ENCODE measurements at places on chromosomes 13 and 19. TPM values are rescaled to one million over a fixed set of nuclear protein-coding genes. Genes with fewer than 3 reads are reported as not detected.

DNA sequence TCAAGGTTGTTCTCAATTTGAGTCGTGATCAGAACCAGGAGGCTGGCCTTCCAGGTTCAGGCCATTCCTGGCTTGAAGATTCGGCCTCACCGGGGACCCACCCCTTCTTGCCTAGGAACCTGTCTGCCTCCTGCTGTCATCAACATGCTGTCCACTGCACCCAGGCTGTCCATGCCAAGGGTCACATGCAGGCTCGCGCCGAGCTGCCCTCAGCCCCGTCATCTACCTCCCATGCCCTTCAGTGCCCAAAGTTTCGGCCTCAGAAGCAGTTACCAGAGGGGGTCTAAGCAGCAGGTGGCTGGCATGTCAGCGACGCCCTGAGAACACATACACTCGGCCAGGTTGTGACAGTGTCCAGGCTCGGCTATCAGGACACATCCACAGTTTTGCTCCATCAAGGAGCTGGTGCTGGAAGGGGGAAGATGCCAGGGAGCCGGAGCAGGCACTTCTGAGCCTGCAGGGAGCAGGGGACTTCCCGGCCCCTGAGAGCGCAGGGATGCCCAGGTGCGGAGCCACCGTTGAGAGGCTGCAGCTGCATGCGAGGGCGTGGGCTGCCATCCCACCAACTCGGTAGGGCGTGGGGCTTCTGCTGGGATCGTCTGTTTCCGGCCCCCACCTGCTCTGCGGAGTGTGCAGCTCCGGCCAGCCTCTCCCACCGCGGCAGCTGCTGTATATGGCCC, 590.9 kb upstream of the SLITRK5 start:
- DNase-seq: no peak

Gene SIGLEC7
- not detected for total RNA-seq

Gene SRRM5
- not detected for total RNA-seq

DNA sequence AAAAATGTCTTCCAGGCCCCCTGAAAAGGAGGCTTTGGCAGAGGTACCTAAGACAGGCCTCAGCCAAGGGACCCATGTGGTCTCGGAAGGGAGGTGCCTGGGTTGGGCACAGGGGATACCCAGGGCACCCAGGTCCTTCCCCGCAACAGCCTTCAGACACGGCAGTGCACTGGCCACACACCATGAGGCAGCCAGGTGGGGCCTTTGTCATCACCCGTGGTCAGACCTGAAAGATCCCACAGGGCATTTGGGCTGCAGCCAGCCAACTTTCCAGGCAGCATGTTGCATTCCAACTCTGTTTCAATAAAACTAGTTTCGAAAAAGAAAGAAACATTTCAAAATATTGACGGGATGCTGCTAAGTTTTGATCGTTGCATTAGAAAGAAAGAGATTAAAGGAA, 4.7 kb upstream of the TUBGCP3 start:
- no peak for DNase-seq

GRCh38 chr19:492091-492531, 4.2 kb upstream of the MADCAM1 start:
- no peak for DNase-seq

Gene ALOX5AP
- 1.6 TPM for total RNA-seq

- DNase-seq: no peak
Measured at GRCh38 chr13:26185720-26186117, 36.4 kb downstream of the RNF6 start.

- DNase-seq: no peak
Measured at GRCh38 chr13:30412346-30412745, 9.9 kb upstream of the UBE2L5 start.

GRCh38 chr13:79867254-79867653, 386.3 kb downstream of the NDFIP2 start:
- peak; percentile 46 for DNase-seq

Gene ZNF534
- total RNA-seq: not detected

Gene PSG1
- not detected for total RNA-seq

Gene KMT2B
- 7.4 TPM for total RNA-seq

- DNase-seq: no peak
Measured at GRCh38 chr19:24040621-24041020, 46.4 kb upstream of the ZNF254 start.

Gene SYMPK
- 55.0 TPM for total RNA-seq

Gene IRGC
- total RNA-seq: not detected

DNA sequence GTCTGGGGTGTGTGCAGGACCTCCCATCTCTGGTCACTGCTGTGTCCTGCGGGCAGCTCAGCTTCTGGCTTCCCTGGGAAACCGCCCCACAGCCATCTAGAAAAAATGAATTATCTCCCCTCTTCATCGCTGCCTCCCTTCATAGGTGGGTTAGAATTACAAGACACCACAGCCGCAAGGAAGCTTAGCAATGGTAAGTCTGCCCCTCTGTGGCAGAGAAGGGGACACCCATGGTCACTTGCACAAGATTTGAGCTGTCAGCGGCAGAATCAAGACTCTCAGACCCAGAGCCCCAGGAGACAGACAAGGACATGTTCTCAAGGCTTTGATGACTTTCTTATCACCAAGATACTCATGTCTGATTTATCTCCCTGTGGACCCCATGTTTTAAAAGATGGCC, 110.8 kb upstream of the PABPC3 start:
- no peak for DNase-seq

DNA sequence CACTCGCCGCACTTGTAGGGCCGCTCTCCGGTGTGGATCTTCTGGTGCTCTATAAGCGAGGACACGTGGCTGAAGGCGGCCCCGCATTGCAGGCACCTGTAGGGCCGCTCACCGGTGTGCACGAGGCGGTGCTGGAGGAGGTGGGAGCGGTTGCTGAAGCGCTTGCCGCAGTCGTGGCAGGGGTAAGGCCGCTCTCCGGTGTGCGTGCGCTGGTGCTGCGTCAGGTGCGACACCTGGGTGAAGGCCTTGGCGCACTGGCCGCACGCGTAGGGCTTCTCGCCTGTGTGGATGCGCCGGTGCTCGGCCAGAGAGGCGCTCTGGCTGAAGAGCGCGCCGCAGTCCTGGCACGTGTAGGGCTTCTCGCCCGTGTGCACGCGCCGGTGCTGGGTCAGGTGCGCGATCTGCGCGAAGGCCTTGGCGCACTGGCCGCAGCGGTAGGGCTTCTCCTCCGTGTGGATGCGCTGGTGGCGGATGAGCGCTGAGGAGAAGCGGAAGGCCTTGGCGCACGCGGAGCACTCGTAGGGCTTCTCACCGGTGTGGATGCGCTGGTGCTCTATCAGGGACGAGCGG, 7.5 kb downstream of the ZNF835 start:
- no peak for DNase-seq

- DNase-seq: no peak
Measured at GRCh38 chr19:43895727-43896308, 39.3 kb downstream of the ZNF45 start.

Measured in SJSA1 (cell line).